Ascending aorta (tissue), 2 donors: ENCODE measurements at places on chromosomes 1 and 21. TPM values are rescaled to one million over a fixed set of nuclear protein-coding genes. Genes with fewer than 3 reads are reported as not detected.
A peak's percentile ranks its signal among the peaks of the same experiment; 100 is the strongest.

DNA sequence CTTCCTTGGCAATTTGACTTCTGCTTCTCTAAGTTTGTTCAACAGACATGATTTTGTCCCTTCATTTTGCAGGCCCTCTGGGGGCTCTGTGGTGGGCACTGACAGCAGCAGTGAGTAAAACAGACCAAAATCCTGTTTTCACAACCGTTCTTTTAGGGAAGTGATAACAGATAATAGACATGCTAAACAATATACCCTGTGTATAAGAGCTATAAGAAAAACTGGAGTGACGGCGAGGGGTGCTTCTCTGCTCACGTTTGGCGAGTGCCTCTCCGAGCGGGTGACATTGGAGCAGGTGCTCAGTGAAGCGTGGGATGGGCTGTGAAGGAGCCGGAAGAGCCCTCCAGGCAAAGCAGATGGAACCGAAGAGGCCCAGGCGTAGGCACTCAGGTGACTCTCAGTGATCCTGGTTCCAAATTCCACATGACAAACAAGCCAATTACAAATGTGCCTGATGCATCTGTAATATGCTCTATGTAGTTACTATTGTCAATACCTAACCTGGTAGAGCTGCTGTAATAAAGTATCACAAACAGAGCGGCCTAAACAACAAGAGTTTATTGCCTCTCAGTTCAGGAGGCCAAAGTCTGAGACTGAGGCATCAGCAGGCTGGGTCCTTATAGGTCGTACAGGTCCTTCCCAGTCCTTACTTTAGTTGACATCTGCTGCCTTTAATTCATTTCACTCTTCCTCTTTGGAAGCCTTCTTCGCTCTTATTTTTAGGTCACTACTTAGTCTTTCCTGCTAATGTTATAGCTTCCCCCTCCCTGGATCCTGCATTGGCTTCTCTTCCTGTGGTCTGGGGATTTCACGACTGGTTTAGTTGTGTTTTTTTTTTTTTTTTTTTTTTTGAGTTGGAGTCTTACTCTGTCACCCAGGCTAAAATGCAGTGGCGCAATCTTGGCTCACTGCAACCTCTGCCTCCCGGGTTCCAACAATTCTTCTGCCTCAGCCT is 20.1 kb downstream of the OR2B11 start:
- H3K27me3 ChIP-seq: no peaks in the 10 kb centered on the region
- H3K4me1 ChIP-seq: no peaks in the 10 kb centered on the region
- H3K4me3 ChIP-seq: no peak overlapping the region
- no peaks in the 10 kb centered on the region for H3K36me3 ChIP-seq
- DNase-seq: no peak

Gene CRYAA
- not detected for total RNA-seq

DNA sequence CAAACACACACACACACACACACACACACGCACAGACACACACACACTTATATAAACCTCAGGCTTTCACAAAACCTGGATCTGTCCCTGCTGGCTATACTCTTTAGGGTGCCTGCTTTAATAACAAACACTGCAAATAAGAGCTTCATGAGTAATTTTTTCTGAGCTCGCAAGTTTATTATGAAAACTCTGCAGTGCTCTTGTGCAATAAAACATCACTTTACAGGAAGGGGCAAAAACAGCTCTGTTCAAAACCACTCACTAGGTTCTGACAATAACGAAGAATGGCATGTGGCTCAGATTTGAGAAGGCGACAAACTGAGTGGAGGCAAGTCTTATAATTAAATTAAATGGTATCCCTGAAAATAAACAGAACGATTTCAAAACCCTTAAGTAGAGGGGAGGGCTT is 42.6 kb upstream of the CTPS1 start:
- peaks cover 38% of the 10 kb centered on the region for H3K4me1 ChIP-seq
- DNase-seq: no peak
- H3K4me3 ChIP-seq: no peak overlapping the region
- no peaks in the 10 kb centered on the region for H3K36me3 ChIP-seq
- peak overlapping the region; percentile 33 for H3K27ac ChIP-seq

DNA sequence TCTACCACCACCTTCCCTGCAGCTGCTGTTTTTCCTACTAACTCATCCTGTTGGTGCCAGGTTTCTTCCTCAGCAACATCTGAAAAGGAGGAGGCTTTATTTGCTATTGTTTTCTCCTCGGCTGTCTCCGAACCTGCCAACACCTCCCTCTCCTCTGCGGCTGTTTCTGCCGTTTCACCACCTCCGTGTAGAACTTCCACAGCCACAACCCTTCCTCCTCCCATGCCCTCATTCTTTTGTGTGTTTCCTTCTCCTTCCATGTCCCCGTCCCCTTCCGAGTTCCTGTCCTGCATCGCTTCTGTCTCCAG is 59.0 kb upstream of the LRRC53 start:
- no peak overlapping the region for H3K4me3 ChIP-seq
- DNase-seq: no peak
- H3K27ac ChIP-seq: no peak overlapping the region
- H3K27me3 ChIP-seq: no peaks in the 10 kb centered on the region

Gene RHD
- not detected for total RNA-seq

Gene CDA
- 10.1 TPM for total RNA-seq
